ENCODE measurements at places on chromosomes 11 and 22.

GRCh38 chr11:19027829-19028595 lies 32.5 kb downstream of the MRGPRX2 start:
- DNase-seq = no peak

- no peak for DNase-seq
Observed at GRCh38 chr22:46983046-46983445, 220.6 kb downstream of the TBC1D22A start.

GRCh38 chr11:64754124-64754918 lies 5.5 kb downstream of the PYGM start:
- DNase-seq = no peak

DNA sequence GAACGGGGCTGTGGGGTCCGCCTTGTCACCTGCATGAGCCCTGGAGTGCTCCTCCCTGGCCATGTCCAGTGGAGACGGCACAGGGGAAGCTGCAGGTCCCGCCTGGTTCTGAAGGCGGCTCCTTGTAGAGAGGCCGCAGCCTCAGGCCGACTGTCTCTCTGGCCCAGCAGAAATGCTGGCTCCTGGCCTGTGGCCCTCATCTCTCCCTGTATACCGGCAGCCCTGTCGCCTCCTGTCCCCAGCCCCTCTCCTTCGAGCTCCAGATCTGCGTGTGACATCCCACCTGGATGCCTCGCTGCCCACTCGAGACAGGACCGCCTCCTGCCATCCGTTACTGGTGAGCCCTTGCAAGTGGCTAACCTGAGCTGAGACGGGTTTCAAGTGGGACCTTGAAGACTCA lies 73.6 kb downstream of the PHF21B start:
- DNase-seq = no peak

DNA sequence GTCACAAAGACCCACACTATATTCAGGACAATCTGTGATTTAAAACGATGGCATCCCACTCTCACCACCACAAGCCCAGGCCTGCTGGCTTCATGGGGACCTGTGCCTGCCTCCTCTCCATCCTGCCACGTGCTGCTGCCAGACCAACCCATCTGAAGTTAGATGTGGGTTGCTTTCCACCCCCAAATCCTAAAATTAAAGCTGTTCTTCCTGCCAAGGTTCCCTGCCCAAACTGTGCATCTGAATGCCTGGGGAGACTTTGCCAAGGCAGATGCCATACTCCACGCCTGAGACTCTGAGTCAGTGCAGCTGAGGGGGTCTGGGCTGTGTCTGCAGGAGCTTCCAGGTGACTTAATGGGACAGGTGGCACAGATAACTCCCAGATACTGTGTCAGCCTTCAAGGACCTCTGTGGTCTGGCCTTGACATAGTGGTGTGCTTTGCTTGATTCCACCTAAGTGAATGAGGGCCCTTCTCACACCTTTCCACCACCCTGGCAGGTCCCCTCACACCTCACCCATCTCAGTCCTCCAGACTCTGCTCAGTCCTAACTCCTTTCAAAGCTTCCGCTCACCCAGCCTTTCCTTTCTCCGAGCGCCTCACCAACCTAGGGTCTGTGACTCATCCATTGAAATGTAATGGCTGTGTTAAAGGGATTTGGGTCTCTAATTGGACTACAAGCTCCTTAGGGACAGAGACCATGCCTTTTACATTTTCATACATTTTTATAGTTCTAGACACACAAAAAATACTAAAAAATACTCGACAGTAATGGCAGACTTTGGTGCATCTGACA lies 18.6 kb downstream of the ADAMTS8 start:
- no peak for DNase-seq

Data from NCI-H2227 treated with DMSO at 0.1 percent for 48 hours (cell line).